ENCODE measurements at places on chromosomes 4 and X. TPM values are rescaled to one million over a fixed set of nuclear protein-coding genes. Genes with fewer than 3 reads are reported as not detected.

- no peak for DNase-seq
These were observed 179.2 kb downstream of the SLC7A11 start for GRCh38 chr4:138062929-138063328.

DNA sequence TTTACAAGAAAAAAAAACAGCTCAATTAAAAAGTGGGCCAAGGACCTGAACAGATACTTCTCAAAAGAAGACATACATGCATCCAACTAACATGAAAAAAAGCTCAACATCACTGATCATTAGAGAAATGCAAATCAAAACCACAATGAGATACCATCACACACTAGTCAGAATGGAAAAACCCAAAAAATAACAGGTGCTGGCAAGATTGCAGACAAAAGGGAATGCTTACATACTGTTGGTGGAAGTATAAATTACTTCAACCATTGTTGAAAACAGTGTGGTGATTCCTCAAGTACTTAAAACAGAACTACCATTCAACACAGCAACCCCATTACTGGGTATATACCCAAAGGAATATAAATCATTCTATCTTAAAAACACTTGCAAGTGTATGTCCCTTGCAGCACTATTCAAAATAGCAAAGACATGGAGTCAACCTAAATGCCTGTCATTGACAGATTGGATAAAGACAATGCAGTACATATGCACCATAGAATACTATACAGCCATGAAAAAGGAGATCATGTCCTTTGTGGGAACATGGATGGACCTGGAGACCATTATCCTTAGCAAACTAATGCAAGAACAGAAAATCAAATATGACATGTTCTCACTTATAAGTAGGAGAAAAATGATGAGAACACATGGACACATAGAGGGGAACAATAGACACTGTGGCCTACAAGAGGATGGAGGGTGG, 97.6 kb downstream of the RAB28 start:
- no peak for DNase-seq

GRCh38 chrX:46653482-46653881, 79.9 kb downstream of the CHST7 start:
- no peak for DNase-seq

DNA sequence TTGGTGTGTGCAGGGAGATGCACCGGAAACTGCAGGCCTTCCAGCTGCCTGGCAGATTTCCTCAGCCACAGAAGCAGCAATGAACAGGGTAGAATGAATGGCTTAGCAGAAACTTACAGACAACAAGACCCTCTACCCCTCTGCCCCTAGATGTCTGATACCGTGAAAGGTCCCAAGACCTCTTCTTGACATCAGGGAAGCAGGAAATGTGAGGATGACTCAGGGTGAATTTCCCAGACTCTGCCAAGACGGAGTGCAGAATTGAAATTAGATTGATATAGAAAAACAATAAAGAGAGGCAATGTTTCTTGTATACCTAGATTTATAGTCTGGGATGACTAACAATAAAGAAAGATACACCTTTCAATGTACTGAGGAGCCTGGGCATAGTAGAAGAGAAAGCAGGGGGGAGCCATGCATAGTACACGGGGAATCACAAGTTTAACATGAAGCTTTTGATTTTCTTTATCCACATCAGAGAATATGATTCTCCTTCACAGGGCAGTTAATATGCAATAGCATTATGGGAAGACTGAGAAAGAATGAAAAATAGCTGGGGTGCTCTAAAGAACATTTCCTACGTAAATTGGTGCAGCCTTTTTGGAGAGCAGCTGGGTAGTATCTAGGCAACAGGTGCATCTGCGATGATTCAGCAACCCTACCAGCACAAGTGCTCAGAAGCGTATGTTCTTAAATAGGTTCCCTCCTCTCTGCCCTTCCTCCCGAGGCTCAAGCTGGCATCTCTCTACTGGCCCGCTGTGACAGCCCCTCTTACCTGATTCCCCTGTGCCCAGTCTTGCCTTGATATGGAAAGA, 18.3 kb upstream of the CXCR3 start:
- DNase-seq, result peak; percentile 51

DNA sequence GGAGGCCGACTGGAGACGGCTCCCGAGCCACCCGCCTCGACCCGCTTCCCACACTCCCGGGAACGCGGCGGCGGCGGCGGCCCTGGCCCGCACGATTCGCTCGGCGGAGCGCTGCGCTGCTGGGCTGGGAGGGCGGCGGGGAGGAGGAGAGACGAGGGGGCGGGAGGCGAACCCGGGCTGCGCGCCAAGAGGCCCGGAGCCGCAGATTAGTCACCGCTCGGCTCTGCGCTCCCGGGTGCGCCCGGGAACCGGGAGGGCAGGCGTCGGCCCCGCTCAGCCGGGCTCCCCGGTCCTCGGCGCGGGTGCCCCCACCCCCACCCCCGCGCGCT, 11.2 kb upstream of the BCOR start:
- DNase-seq, result peak; percentile 52

DNA sequence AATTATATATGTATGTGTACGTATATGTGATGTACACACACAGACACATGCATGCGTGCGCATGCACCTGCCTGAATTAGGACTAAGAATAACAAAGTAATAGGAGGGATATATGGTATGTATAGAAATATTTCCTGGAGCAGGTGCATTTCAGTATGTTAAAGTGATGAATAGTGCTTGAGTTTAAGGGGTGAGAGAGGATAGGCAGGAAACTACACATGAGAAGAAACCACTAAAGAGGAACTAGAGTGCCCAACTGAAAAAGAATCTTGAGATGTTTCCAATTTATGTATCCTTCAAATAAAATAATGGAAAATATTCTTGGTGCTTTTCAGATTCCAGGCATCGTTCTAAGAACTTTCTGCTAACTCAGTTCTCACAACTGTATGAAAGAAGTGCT, 52.6 kb upstream of the UNC5C start:
- DNase-seq, result no peak

- no peak for DNase-seq
These were observed 26.8 kb downstream of the DOCK11 start for GRCh38 chrX:118522230-118522926.

DNA sequence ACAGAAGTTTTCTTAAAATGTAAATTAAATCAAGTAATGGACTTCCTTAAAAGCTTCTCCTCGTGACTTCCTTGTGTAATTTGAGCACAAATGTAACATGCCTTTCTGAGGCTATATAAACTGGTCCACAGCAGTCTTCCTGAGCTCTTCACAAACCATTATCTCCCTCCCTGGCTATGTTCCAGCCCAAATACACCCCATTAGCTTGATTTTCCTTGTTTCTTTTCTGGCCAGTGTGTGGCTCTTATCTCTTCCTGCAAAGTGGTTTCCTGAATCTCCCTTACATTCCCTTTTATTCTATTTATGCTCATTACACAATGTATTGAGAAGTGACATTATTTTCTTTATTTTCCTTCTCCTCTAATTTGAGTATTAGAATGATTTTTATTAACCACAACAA, 1085.3 kb upstream of the PCDH10 start:
- DNase-seq, result no peak

GRCh38 chr4:39357002-39357401, 9.2 kb downstream of the RFC1 start:
- DNase-seq, result no peak

DNA sequence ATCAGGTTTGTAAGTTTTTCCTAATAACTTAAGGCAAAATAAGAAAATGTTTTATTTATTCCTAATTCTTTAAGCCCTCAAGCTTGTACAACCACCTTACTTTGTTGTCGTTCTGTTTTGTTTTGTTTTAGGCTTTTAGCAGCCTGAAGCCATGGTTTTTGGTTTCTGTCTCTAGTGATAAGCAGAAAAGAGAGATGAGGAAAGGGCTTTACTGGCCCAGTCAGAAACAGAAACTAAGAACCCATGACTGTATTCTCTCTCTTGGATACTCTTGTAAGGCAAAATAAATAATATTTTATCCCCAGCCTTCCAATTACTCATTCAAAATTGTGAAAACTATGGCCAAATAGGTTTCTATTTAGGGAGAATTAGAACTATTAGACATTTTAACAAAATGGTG, 29.4 kb downstream of the TBC1D19 start:
- no peak for DNase-seq

DNA sequence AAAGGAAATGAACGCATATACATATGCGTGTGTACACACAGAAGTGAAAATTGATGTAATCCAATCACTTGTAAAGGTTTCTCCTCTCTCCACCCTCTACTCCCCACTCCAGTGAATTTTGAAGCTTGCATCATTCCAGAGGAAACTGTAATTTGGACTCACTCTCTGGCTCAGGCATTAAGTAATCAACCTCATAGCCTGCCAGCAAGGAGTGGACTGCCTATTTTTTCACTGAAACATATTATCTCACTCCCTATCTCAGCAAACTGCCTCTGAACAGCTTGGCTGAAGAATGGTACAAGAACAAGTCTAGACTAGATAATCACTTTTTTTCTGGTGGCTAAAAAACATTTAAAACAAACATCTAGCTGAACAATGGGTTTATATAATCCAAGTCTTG, 124.2 kb downstream of the C4orf51 start:
- no peak for DNase-seq

- no peak for DNase-seq
These were observed 17.9 kb downstream of the OCRL start for GRCh38 chrX:129557844-129558480.

DNA sequence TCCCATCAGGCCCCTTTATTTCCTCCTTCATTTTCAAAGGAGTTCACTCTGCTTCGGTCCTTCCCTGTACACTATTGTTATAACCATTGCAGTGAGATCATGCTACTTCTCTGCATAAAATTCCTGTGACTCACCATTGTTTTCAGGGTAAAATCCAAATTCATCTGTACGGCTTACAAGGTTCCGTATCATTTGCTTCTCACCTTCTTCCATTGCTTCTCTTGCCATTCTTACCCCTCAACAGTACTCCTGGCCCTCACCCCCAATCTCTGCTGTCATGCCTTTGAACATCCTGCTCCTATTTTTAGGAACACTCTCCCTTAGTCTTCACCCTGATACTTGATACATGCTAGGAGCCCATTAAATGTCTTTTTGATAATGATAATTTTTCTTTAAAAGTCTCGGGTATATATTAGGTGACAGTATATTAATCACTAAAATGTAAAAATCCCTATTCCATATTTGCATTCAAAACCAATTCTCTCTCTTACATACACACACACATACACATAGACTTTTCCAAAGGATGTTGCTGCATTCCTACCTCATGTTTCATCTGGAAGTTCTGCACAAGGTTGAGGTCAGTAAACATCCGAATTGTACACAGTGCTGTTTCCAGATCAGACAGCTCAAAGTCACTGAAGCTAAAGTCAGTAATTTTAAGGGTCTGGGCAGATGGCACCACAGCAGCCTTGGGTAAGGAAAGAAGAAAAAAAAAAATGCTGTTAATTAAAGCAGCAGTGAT, 103.4 kb downstream of the PDE5A start:
- no peak for DNase-seq

- DNase-seq, result no peak
These were observed 511.3 kb upstream of the PCDH7 start for GRCh38 chr4:30208731-30209435.

GRCh38 chr4:65367306-65367705, 303.0 kb downstream of the EPHA5 start:
- DNase-seq, result no peak

DNA sequence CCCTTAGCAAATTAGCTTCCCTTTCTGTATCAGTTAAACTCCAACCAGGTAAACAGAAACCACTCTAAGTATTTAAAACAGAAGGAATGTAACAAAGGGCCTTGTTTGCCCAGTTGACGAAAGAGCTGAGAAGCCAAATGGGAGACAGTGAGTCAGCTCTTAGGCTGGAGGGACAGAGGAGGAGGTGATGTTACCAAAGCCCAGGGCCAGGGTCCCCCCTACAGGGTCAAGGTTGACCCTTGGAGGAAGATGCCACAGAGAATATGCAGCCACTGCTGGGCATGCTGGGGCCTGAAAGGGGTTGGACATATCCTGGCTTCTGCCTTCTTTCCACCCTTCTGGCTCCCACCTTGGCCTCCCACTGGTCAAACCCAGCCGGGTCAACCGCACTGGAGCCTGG, 38.3 kb upstream of the LGI2 start:
- no peak for DNase-seq

- no peak for DNase-seq
These were observed 108.1 kb downstream of the ATG4A start for GRCh38 chrX:108199691-108200090.

GRCh38 chrX:79412972-79413371, 45.8 kb upstream of the ITM2A start:
- DNase-seq, result peak; percentile 27

- no peak for DNase-seq
These were observed 145.3 kb upstream of the VCX3B start for GRCh38 chrX:8319359-8319758.

GRCh38 chr4:139501527-139501926, 47.6 kb downstream of the RAB33B start:
- no peak for DNase-seq

DNA sequence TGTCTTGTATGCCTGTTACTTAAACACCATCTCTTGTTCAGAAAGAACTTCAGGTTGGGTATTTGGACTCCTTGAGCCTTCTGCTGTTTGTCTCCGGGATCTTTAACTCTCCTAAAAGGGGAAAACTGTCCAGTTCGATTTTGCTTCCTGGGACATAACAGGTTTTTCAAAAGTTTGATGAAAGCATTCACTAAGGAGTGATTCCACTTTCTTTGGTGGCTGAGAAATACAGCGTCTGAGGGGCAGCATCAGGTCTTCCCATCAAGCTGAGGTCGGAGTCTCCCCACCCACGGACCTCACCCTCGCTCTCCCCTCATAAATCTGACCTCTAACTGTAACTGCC, 1.4 kb downstream of the AFAP1 start:
- DNase-seq, result no peak

GRCh38 chr4:123585111-123585510, 188.5 kb downstream of the SPRY1 start:
- no peak for DNase-seq

GRCh38 chr4:105937759-105938158, 42.5 kb downstream of the NPNT start:
- no peak for DNase-seq

DNA sequence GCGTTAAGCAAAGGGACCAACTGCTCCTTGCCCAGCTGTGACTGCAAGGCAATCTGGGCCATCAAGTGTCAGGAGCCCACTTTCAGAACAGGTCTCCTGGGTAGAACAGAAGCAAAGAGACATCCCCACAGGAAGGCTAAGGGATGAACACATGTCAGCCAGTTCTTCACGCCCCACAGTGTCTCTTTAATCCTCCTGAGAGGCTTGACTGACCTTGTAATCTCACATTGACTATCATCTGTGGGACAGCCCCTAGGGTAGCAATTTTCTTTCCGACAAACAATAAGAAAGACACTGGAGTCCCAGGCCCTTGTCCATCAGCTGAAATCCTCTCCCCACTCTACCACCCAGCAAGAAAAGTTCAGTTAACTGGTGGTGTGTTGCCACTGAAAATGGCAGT, 1.0 kb downstream of the CHRDL1 start:
- no peak for DNase-seq

CCNA2 gene
- 73.5 TPM for total RNA-seq

CT55 gene
- not detected for total RNA-seq

TTC29 gene
- not detected for total RNA-seq

MTMR8 gene
- total RNA-seq, result 4.9 TPM

TDO2 gene
- not detected for total RNA-seq

PITX2 gene
- total RNA-seq, result not detected

MSX1 gene
- 0.24 TPM for total RNA-seq

BCORL1 gene
- 10.7 TPM for total RNA-seq

MAGT1 gene
- 45.2 TPM for total RNA-seq

ARHGEF6 gene
- 27.0 TPM for total RNA-seq

BMPR1B gene
- total RNA-seq, result not detected

FAM184B gene
- total RNA-seq, result not detected

DCK gene
- total RNA-seq, result 33.8 TPM

CYLC1 gene
- not detected for total RNA-seq

All from CD8-positive, alpha-beta memory T cell (primary cell).